ENCODE measurements at places on chromosomes 3 and 15.
A peak's percentile ranks its signal among the peaks of the same experiment; 100 is the strongest.

DNA sequence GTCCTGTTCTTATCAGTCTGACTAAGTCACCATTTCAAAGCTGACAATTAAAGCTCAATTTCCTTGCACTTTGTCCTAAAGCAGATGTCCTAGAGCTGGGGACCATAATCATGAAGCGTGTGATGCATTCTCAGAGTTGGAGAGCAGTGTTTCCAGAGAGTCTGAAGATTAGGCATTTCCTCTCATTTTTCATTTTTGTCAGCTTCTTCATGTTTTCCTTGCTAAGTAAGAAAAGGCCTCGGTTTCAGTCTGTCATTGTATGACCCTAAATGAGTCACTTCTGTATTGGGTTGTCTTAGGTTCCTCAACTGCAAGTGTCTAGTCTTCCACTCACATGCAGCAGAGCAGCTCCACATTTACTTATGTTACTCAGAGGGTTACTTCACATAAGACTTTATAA is 257.2 kb upstream of the TPRG1 start:
- no peaks in the 10 kb centered on the region for H3K27me3 ChIP-seq
- no peak overlapping the region for H3K27ac ChIP-seq
- H3K4me1 ChIP-seq, result no peaks in the 10 kb centered on the region
- peak; percentile 95 for DNase-seq

- H3K27me3 ChIP-seq, result no peaks in the 10 kb centered on the region
- H3K4me1 ChIP-seq, result no peaks in the 10 kb centered on the region
- no peak overlapping the region for H3K4me3 ChIP-seq
- no peak for DNase-seq
Measured at GRCh38 chr3:185270956-185271332, 17.1 kb upstream of the EHHADH start.

DNA sequence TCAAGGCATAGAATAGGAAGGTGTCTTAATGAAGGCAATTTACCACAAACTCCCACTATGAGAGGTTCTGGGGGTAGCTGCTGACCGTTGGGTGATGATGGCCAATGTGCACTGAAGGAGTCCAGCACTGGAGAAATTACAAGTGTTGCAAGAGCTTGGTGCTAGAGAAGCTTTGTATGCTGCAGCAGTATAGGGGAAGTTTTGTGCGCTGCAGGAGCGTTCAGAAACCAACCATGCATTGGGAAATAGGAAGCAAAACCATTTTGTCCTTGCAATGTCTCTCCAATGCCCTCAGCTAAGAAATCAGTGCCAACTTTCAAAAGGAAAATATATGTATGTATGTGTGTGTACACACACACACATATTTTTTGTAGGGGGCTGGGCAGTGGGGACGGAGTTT is 441.6 kb upstream of the NAALADL2 start:
- H3K4me3 ChIP-seq, result no peak overlapping the region
- no peaks in the 10 kb centered on the region for H3K36me3 ChIP-seq
- no peak overlapping the region for H3K27ac ChIP-seq

- no peaks in the 10 kb centered on the region for H3K36me3 ChIP-seq
- H3K27ac ChIP-seq, result no peak overlapping the region
- no peaks in the 10 kb centered on the region for H3K27me3 ChIP-seq
- no peak overlapping the region for H3K4me3 ChIP-seq
Measured at GRCh38 chr3:17013571-17013970, 128.8 kb downstream of the PLCL2 start.

GRCh38 chr3:7999384-7999783 is 502.2 kb upstream of the LMCD1 start:
- no peaks in the 10 kb centered on the region for H3K4me1 ChIP-seq
- H3K27me3 ChIP-seq, result no peaks in the 10 kb centered on the region
- no peak overlapping the region for H3K27ac ChIP-seq
- no peaks in the 10 kb centered on the region for H3K36me3 ChIP-seq

DNA sequence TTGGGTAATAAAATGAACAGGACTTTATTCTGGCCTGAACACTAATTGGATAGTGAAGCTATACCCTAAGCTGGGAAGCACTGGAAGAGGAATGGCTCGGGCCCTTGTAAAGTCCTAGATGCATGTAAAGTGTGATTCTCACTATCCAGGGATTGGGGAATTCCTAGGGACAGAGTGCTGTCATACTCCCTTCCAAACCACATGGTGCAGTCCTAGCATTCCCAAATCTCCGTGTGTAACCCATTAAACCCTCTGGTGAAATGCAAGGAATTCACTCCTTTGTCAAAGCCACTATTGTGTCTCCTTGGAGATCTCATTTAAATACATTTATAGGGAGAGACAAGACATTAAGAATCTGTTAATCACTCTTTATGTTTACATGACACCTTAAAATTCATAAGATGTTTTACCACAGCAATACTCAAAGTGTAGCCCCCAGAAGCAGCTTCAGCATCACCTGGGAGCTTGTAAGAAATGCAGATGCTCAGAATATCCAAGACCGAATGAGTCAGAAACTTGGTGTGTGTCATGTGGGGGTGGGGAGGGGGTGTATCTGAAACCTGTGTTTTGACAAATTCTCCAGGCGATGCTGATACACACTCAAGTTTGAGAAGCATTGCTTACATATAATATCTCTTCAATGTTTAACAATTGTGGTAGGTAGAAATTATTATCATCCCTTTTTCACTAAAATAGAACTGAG is 121.8 kb upstream of the NPHP3 start:
- no peak overlapping the region for H3K27ac ChIP-seq
- H3K36me3 ChIP-seq, result no peaks in the 10 kb centered on the region
- no peak overlapping the region for H3K4me3 ChIP-seq
- no peaks in the 10 kb centered on the region for H3K27me3 ChIP-seq
- H3K4me1 ChIP-seq, result no peaks in the 10 kb centered on the region
- no peak for DNase-seq

GRCh38 chr15:41585127-41586047 is 26.4 kb downstream of the TYRO3 start:
- no peaks in the 10 kb centered on the region for H3K27me3 ChIP-seq
- peaks cover 2% of the 10 kb centered on the region for H3K4me1 ChIP-seq
- H3K27ac ChIP-seq, result no peak overlapping the region
- DNase-seq, result peak; percentile 61

GRCh38 chr3:196181127-196181546 is 30.1 kb downstream of the ZDHHC19 start:
- no peaks in the 10 kb centered on the region for H3K4me1 ChIP-seq
- no peak overlapping the region for H3K27ac ChIP-seq
- no peaks in the 10 kb centered on the region for H3K27me3 ChIP-seq
- no peak for DNase-seq

GRCh38 chr3:151282921-151283320 is 4.6 kb upstream of the P2RY14 start:
- peak; percentile 76 for DNase-seq
- H3K27ac ChIP-seq, result no peak overlapping the region
- no peaks in the 10 kb centered on the region for H3K36me3 ChIP-seq
- no peak overlapping the region for H3K4me3 ChIP-seq
- H3K27me3 ChIP-seq, result no peaks in the 10 kb centered on the region

DNA sequence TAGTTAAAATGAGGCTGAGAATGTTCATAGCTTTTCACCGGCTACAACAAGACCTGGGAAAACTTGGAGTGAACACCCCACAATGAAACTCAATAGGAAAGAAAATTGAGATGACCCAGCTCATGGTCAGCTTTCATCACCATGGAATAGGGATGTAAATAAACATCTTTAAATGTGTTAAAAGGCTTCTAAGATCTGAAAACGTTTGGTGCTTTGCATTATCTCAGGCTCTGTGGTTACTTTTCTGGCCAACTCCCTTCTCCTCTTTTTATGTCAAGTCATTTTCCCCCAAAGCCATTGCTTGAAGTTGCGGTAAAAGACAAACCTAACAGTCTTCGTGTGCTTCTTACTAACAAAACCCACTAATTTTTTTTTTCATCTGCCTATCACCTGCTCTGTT is 195.8 kb downstream of the MECOM start:
- no peaks in the 10 kb centered on the region for H3K4me1 ChIP-seq
- no peak for DNase-seq
- H3K27me3 ChIP-seq, result no peaks in the 10 kb centered on the region
- no peak overlapping the region for H3K4me3 ChIP-seq
- H3K27ac ChIP-seq, result no peak overlapping the region

GRCh38 chr3:137103739-137104138 is 146.0 kb downstream of the IL20RB start:
- no peak overlapping the region for H3K4me3 ChIP-seq
- H3K27me3 ChIP-seq, result peaks cover 2% of the 10 kb centered on the region
- no peak overlapping the region for H3K27ac ChIP-seq
- no peaks in the 10 kb centered on the region for H3K4me1 ChIP-seq
- no peaks in the 10 kb centered on the region for H3K36me3 ChIP-seq

DNA sequence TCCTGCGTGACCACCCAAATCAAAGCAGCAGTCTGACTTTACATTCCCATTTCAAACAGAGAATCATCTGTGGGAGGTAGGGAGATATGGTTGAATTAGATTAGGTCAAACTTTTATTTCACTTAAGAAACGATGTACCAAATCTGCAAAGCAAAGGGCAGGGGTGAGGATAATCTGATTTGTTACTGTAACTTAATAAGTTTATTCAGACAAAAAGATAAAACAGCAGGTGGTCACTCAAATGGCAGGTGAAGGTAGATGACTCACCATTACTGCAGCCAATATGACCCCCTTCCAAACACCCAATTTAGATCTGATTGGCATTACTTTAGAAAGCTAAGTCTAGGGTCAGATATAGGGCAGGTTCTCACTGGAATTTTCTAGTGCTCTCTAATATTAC is 651.0 kb upstream of the NAALADL2 start:
- no peaks in the 10 kb centered on the region for H3K36me3 ChIP-seq
- H3K4me1 ChIP-seq, result no peaks in the 10 kb centered on the region
- H3K4me3 ChIP-seq, result no peak overlapping the region
- DNase-seq, result no peak
- H3K27me3 ChIP-seq, result no peaks in the 10 kb centered on the region

- no peaks in the 10 kb centered on the region for H3K4me1 ChIP-seq
- H3K27ac ChIP-seq, result no peak overlapping the region
- H3K4me3 ChIP-seq, result no peak overlapping the region
- H3K27me3 ChIP-seq, result no peaks in the 10 kb centered on the region
Measured at GRCh38 chr3:5543047-5543446, 355.5 kb downstream of the EDEM1 start.

DNA sequence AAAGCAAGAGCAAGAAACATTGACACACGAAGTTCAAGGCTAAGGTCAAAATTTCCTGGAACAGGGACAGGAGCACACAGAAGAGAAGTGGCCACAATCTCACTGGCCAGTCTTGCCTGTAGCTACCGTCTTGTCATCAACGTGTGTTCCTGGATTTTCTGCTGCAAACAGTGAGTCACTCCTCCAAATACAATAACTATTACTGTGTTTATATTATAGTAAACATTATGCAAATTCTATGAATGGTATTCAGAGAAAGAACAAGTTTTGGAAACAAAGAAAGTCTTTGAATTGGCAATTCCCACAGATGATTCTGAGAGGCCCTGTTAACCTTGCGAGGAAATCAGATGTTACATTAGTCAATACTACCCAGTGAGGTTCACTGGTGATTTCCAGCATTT is 220.5 kb downstream of the FAM43A start:
- no peak overlapping the region for H3K4me3 ChIP-seq
- H3K36me3 ChIP-seq, result no peaks in the 10 kb centered on the region
- peak; percentile 67 for DNase-seq
- H3K4me1 ChIP-seq, result no peaks in the 10 kb centered on the region
- no peaks in the 10 kb centered on the region for H3K27me3 ChIP-seq

DNA sequence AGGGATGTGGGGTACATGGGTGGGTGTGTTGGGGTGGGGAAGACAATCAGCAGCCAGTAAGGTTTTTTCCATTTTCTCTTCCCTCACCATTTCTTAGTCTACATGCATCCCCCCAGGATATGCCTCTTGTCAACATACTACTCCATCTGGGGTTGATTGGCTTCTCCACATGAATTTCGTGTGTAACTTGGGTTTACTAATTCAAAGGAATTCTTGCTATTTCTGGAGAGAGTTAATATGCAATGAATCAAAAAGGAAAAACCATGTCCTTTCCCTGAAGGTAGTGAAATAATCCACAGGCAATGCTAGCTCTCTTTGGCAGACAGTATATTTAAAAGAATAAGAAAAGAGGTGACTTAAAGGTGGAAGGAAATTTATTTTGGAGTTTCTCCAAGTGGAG is 198.4 kb downstream of the EBLN2 start:
- no peak overlapping the region for H3K27ac ChIP-seq
- H3K36me3 ChIP-seq, result no peaks in the 10 kb centered on the region
- no peaks in the 10 kb centered on the region for H3K27me3 ChIP-seq
- peak; percentile 26 for DNase-seq
- H3K4me1 ChIP-seq, result no peaks in the 10 kb centered on the region

- no peak for DNase-seq
- H3K27me3 ChIP-seq, result no peaks in the 10 kb centered on the region
- H3K4me1 ChIP-seq, result no peaks in the 10 kb centered on the region
- H3K4me3 ChIP-seq, result no peak overlapping the region
- no peaks in the 10 kb centered on the region for H3K36me3 ChIP-seq
Measured at GRCh38 chr3:82942041-82942440, 1180.6 kb upstream of the GBE1 start.

DNA sequence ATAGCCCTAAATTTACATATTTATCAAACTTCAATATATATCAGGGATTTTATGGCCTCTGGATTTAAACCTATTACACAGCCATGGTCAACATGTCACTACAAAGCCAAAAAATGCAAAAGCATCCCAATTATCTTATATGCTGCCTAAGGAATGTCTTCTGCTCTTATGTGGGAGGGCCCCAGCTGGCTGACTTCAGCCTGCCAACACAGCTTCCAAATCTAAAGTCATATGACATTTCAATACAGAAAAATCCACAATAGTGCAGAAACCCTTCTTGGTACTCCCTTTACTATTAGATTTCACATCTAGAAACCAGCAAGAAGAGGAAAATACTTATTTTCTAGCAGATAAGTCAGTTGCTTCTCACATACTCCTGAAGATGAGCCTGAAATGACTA is 6.4 kb downstream of the PFN2 start:
- no peaks in the 10 kb centered on the region for H3K27me3 ChIP-seq
- peaks cover 16% of the 10 kb centered on the region for H3K4me1 ChIP-seq
- H3K27ac ChIP-seq, result no peak overlapping the region
- H3K36me3 ChIP-seq, result peaks cover 3% of the 10 kb centered on the region
- H3K4me3 ChIP-seq, result no peak overlapping the region

DNA sequence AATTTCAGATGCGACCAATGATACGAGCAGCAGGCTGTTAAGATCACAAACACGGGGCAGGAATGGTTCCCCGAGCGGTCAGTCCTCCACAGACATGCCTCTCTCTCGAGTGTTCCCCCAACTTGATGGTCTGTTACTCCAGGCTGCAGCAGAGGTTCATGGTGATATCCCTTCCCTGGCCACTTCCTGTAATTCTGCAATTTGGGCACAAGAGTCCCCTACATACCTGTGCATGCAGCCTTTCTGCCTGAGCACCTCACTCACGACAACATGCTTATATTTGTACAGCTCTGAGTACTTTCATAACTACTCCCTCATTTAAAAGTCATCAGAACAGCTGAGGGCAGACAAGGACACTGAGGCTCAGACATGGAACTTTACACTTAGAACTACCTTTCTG is 408.1 kb upstream of the NR2F2 start:
- no peak overlapping the region for H3K4me3 ChIP-seq
- H3K27ac ChIP-seq, result no peak overlapping the region
- H3K36me3 ChIP-seq, result no peaks in the 10 kb centered on the region
- no peaks in the 10 kb centered on the region for H3K4me1 ChIP-seq
- DNase-seq, result no peak

- peaks cover 20% of the 10 kb centered on the region for H3K36me3 ChIP-seq
- peaks cover 19% of the 10 kb centered on the region for H3K4me1 ChIP-seq
- no peaks in the 10 kb centered on the region for H3K27me3 ChIP-seq
- H3K4me3 ChIP-seq, result no peak overlapping the region
- no peak for DNase-seq
Measured at GRCh38 chr3:11566478-11566877, 77.2 kb downstream of the VGLL4 start.

- H3K4me3 ChIP-seq, result no peak overlapping the region
- DNase-seq, result peak; percentile 92
- no peaks in the 10 kb centered on the region for H3K36me3 ChIP-seq
- peaks cover 2% of the 10 kb centered on the region for H3K4me1 ChIP-seq
- H3K27ac ChIP-seq, result no peak overlapping the region
Measured at GRCh38 chr3:129936757-129937156, 37.8 kb upstream of the TRH start.

Measured in fibroblast of lung (primary cell).